ENCODE measurements at places on chromosomes 11 and 22.
A peak's percentile ranks its signal among the peaks of the same experiment; 100 is the strongest.

DNA sequence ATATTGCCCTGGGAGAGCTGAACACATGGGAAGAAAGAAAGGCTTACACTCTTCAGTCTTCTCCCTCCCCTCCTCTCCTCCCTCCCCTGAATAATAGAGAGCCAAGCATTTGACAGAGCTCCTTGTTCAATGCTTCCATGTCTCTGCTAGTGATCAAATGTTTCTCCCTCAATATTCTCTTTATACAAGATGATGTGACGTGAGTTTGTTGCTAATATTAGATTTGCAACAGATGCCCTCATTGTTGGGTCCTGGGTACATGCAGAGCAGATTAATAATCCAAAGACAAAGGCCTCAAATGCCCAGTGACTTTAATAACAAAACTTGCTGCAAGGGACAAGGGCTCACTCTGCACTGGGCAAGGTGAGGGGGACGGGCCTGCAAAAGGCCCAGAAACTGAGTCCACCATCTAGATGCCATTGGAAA lies 7.1 kb upstream of the ENDOD1 start:
- DNase-seq: no peak

DNA sequence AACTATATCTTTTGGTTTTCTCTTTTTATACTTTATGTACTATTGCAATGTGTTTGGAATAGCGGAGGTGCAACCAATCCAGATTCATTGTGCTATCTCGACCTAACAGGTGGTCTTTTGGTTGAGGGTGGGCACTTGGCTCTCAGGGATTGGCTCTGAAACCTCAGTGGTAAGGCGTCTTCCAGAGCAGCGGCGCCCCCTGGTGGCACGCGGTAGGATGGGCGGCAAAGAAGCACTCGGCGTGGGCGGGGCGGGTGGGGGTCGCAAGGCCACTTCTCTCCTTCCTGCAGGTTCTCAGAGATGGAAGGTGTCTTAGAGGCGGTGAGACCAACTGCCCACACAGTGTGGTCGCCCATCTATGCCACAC lies 19.2 kb upstream of the PLET1 start:
- peak; percentile 69 for DNase-seq

GRCh38 chr11:66335531-66336233 lies 552 bp downstream of the RIN1 start:
- no peak for DNase-seq

DNA sequence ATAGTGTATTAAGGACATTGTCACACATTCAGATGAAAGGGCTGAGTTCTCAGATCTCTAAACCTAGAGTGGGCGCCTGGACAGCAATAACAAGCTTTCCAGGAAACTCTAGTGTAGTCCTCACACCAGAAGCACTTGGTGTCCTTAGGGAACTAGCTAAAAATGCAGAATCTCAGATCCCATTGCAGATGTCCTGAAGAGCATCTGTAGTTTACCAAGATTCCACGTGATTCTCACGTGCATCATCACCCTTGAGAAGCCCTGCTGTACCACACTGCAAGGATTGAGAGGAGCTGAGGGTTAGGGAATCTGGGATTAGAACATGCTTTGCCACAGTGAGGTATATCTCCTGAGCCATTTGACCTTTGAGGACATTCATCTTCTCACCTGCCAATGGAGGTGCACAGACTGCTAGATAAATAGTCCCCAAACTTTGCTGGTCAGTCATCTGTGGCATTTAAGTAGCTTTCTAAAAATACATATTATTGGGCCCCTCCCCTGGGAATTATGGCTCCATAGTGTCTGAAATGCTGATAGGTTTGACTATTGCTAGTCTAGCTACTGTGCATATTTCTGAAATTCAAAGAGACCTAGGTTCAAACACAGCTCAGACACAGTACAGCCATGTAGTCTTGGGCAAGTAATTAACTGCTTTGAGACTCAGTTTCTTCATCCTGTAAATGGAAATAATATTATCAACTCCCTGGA lies 1068.9 kb downstream of the OPCML start:
- DNase-seq: no peak

- no peak for DNase-seq
Observed at GRCh38 chr11:123585206-123585605, 69.2 kb downstream of the SCN3B start.

GRCh38 chr11:111408789-111409727 lies 30.0 kb upstream of the POU2AF1 start:
- DNase-seq: no peak

GRCh38 chr11:93532281-93532789 lies 10.9 kb downstream of the SMCO4 start:
- no peak for DNase-seq

GRCh38 chr11:131486937-131487635 lies 116.7 kb downstream of the NTM start:
- DNase-seq: no peak

DNA sequence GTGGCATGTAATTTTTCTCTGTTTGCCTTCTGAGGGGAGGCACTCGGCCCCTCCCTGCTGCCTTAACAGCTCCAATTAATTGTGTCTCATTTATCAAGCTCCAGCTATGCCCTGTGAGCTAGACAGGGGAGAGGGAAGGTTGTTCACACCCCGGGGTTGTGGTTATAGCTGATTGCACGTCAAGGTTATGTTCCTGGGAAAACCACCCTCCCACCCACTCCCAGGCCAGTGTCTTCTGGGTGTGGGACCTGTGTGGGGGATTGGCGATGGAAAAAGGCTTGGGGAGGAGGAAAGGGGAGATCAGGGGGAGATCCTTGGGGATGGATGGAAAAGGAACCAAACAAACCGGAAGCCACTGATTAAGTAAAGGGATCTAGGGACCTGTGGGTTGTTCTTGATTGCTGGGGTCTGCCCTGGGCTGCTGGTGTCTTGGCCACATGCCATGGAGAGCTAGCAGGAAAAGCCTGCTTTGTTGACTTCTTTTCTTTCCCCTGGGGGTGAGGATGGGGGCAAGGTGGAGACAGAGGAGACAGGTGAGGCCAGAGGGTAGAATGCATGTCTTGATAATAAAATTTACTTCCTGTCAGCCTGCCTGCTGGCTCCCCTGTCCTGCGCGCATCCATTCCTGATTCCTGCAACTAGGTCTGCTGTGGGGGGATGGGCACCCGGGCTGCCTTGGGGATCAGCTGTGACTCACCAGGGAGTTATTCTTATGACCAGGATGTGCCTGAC lies 13.5 kb upstream of the SORL1-AS1 start:
- DNase-seq: peak; percentile 66

GRCh38 chr11:73389916-73390315 lies 13.7 kb downstream of the RELT start:
- no peak for DNase-seq

GRCh38 chr11:71787098-71787823 lies 45.7 kb upstream of the DEFB108B start:
- peak; percentile 92 for DNase-seq

DNA sequence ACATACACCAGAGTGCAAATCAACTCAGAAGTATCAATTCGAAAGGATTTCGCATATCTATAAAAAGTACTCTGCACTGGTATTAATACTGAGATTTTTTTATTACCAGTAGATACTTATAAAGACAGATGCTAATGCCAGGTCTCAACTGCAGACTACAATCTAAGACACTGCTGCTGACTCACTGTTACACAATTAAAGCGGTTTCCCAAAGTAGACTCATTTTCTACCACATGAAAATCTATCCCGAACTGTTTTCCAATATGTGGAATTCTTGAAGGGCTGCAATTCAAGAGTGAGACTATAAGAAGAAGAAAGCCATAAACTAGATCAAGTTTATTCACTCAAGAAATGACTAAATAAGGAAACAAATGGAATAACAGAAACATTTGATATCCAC lies 57.2 kb upstream of the ARHGAP32 start:
- DNase-seq: no peak

DNA sequence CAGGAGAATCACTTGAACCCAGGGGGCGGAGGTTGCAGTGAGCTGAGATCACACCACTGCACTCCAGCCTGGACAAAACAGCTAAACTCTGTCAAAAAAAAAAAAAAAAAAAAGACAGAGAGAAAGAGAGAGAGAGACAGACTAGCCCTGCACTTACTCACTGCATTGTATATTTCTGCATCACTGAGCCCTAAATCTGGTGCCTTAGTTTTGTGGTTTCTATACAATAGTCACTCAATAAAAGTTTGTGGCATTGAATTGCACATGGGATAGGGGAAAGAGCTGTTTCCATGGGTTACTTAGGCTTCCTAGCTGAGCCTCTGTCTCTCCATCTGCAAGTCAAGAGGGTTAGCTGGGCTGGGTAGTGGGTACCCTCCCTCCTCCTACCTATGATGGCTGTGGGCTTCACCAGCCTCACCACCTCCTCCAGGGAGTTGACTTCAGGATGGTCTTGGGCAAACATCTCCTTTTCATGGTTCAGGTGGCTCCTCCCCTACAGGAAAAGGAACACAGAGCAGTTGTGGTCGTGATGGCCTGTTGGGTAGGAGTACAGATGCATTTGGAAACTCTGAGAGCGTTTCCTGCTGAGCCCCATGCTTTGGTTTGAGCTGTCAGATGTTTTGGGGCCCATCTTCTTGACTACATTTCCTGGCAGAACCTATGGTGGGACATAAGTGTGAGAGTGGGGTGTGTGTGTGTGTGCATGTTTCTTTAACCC lies 73.2 kb downstream of the CCDC81 start:
- DNase-seq: no peak

- no peak for DNase-seq
Observed at GRCh38 chr22:22185844-22186499, 58.6 kb upstream of the VPREB1 start.

- DNase-seq: no peak
Observed at GRCh38 chr11:10606536-10607208, 38.2 kb upstream of the LYVE1 start.

DNA sequence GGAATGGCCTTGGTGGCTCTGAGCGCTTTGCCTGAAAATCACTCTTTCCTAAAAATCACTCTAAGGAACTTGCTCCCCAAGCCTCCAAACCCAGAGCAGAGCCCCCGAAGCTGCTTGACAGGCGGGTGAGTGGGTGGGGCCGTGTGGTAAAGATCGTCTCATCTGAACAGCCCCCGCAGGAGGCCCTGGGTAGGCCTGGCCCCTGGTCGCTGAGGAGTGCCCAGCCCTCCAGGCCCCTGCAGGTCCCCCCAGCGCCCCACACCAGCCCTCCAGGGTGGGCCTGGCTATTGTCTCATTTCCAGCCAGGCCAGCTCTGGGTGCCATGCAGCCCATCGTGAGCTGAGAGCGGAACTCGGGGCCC lies 17.2 kb upstream of the PIM3 start:
- no peak for DNase-seq

DNA sequence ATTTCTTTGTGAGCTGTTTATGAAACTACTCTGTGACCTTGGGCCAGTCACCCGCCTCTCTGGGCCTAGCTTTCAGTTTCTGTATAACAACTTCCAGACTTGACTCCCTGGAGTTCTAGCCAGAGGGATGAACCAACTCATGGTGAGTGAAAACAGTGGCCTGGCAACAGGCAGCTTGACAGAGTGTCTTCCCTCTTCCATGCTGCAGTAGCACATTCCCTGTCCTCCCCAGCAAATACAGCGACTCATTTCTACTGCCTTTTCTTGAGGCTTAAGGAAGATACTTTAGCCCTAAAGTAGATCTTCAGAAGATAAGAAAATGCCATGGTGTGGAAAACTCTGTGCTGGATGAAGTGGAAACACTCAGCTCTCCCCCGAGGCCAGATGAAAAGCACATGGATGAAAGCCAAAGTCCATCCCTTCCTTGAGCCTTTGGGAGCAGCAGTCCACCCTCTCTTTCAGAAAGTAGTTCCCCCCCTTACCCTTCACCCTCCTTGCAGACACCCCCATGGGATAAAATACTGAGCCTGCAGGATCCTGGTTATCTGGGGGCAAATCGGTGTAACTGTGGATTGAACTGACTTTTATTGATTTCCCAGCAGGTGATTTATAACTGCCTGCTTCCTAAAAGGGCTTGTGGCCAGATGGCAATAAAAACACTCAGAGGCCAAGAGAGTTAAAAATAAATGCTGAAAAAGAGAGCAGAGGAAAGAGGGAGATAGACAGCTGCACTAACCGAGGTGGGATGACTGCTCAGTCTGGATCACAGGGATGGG lies 24.1 kb downstream of the IRAG1 start:
- DNase-seq: no peak

DNA sequence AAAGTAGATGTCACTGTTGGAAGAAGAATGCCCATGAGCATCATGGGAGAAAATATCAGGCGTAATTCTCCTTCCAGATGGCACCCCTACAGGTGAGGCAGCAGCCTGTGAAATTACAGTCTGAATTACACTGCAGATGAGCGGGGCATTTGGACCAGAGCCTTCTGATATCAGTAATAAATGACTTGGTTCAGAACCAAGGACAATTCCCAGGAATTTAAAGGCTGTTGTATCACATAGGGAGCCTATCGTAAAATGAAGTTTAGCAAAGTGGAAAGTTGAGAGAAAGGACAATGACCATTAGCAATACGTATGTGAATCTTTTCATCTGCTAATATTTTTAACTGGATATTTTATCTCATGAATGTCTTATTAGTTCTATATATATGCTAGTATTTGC lies 61.3 kb downstream of the PRMT3 start:
- DNase-seq: no peak

- no peak for DNase-seq
Observed at GRCh38 chr11:65496304-65497140, 2.3 kb upstream of the MALAT1 start.

DNA sequence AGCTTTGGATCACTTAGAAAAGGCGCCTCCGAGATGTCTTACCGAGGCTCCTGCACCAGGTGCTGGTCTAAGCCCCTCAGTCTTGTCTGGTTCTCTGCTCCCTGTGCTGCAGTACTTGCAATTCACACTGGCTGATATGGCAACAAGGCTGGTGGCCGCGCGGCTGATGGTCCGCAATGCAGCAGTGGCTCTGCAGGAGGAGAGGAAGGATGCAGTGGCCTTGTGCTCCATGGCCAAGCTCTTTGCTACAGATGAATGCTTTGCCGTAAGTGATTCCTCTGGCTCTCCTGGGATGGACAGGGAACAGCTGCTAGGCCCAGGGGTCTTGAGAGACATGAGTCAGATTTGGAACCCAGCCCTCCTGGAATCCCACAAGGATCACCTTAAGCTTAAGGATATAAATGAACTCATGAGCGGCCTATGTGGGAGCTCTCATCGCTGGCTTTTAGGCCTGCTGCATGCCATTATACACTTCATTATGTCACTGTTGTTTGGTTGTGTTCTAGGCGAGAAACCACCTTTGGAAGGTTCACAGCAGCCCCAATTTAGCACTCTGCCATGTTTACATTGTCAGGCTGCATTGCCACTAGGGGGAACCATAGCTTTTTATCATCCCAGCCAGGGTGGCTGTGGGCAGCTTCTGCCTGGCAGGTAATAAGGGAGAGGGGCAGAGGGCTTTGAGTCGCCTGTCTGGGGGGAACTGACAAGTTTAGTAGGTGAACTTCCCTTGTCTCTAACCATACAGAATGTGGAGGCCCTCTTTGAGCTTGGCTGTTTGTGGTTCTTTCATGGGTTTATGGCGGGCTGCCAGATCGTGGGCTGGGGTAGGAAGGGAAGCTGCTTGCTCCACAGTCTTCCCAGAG lies 8.5 kb downstream of the ACAD8 start:
- peak; percentile 24 for DNase-seq

GRCh38 chr11:17646451-17647145 lies 72.8 kb upstream of the MYOD1 start:
- DNase-seq: no peak
